CD4-positive, alpha-beta T cell treated with Interleukin-12 subunit alpha and Interleukin-12 subunit beta, for 1 hour (primary cell): ENCODE measurements at places on chromosomes 1 and 21.

- DNase-seq = no peak
These were observed 61.3 kb downstream of the CDK18 start for GRCh38 chr1:205565799-205566198.

GRCh38 chr21:36163750-36164741 lies 7.4 kb downstream of the DOP1B start:
- no peak for DNase-seq

DNA sequence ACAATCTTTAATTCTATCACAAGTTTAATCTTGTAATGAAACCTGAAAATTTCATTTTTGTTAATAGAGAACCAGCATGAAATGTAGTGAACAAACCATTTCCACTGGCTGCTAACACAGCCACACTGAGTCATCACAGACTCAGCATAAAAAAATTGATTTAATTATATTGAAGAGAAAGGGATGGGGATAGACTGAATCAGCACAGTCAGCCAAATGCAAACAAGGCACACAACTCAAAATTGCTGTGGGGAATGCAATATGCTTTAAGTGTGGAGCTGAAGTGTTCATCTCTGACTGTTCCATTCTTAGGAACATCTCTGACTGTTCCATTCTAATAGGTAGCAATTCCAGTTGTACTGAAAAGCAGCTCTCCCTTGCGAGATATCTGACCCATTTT lies 299.8 kb downstream of the MRPL39 start:
- no peak for DNase-seq

GRCh38 chr1:153790966-153791647 lies 15.9 kb downstream of the SLC27A3 start:
- DNase-seq = peak; percentile 32

DNA sequence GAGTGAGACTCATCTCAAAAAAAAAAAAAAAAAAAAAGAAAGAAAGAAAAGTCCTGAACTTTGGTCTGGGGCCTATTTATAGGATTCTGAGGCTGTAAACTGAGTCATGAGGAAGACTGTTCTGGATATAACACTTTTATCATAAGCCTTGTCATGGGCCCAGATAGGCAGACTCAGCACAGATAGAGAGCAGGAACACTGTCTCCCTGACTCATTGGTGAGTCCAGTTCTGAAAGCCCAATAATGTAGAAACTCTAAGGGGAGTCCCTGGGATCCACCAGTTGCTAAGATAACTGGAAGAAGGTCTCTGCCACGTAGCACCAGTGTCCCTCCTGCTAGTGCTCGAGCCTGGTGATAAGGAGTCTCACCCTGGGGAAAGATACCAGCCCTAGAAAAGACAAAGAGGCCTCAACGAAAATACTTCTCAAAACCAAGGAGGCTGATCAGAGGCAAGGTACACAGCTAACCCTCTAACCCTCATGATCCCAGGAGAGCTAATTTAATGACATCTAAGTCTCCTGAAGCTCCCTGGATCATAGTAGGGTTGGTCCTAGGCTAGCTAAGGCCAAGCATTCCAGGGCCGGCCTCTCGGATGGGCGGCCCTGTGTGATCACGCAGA lies 43.5 kb downstream of the LPAR3 start:
- no peak for DNase-seq

DNA sequence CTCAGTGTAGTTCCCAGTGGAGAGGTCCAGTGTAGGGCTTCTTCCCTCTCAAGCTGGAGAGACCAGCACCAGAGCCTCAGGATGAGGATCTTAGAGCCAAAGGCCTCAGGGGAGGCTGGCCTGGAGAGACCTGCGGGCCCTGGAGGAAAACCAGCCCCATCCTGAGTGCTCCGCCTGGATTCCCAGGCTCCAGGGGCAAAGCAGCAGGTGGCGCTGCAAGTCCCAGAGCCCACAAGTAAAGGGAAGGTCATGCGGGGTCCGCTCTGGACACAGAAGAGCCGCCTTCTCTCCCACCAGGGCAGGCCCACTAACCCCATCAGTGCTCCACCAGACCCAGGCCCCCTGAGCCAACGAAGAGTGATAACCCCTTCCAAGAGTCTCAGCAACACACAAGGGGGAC lies 22.7 kb downstream of the PGBD5 start:
- DNase-seq = no peak

DNA sequence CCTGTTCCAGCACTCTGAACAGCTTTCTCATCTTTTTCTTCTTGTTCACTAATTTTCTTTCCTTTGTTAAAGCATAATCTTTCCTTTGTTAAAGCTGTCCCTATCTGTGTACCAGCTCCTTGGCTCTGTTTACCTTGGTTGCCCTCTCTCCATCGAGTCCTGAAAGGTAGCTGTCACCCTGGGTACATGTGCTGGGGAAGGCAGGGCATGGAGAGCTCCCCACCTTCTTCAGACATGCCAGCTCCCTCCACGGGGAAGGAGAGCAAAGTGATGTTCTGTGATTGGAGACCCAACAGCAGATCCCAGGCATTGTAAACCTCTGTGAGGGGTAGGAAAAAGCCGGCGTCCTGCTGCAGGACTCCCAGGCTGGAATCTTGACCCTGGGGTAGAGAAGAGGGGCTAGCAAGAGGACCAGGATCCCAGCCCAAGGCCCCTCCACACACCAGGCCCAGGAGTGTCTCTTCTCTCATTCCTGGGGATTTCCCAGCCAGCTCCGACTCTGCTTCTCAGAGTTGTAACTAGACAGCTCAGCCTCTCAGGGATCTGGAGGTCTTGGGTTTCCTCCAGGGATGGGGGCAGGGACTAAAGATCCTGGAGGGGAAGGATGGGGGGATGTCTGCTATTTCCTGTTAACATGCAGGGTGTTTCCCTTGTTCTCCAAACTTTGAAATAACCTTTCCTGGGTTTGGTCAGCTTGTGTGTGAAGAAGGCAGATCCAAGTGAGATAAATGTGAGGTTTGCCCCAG lies 34.4 kb downstream of the TMCC2 start:
- DNase-seq = no peak

GRCh38 chr21:45590726-45591618 lies 48.7 kb upstream of the SLC19A1 start:
- peak; percentile 52 for DNase-seq

DNA sequence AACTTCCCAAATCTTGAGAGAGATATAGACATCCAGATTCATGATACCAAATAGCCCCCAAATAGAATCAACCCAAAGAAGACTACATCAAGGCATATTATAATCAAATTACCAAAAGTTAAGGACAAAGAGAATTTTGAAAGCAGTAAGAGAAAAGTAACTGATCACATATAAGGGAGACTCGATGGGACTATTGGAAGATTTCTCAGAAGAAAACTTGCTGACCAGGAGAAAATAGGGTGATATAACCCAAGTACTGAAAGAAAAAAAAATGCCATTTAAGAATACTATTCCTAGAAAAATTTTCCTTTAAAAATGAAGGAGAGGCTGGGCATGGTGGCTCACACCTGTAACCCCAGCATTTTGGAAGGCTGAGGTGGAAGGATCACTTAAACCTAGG lies 30.5 kb upstream of the WNT2B start:
- DNase-seq = no peak

- DNase-seq = no peak
These were observed 760 bp upstream of the TINAGL1 start for GRCh38 chr1:31575369-31576140.

- DNase-seq = no peak
These were observed 32.0 kb downstream of the PLXNA2 start for GRCh38 chr1:208211921-208212843.

DNA sequence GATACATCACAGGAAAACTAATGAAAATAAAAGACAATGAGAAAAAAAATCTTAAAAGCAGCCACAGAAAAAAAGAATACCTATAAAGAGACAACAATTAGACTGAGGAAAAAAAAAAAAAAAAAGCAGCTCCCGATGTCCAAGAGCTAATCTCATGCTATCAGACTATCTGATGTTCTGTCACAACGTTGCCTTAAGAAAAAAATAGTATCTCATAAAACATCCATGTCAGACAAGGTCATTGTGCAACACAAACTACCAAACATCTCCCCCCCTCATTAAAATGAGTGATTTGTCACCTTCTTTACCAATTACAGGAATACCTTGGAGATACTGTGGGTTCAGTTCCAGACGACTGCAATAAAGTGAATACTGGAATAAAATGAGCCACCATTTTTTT lies 68.9 kb downstream of the ZNF644 start:
- DNase-seq = no peak

DNA sequence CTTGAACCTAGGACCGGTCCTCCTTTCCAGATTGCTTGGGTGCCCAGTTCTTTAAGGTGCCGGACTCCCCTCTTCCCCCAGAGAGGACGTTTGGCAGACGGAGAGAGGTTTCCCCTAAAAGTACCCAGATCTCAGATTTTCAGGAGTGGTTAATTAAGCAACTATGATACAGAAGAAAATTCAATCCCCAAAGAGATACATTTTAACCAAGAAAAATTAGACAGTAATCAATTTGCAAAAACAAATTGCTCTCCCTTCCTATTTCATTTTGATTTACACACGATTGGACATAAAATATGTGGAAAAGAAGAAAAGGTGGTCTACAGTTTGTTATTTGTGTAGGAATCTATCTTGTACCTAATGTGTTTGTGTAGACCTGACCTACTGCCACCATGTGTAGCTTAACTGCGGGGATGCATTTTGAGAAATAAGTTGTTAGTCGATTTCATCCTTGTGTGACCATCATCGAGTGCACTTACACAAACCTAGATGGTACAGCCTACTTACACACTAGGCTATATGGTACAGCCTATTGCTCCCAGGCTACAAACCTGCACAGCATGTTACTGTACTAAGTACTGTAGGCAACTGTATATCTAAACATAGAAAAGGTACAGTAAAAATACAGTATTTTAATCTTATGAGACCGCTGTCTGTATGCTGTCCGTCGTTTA lies 755 bp downstream of the RPAP2 start:
- DNase-seq = no peak

- DNase-seq = no peak
These were observed 46.5 kb downstream of the KCNAB2 start for GRCh38 chr1:6092211-6092610.

GRCh38 chr1:211870156-211870555 lies 39.6 kb upstream of the LPGAT1 start:
- no peak for DNase-seq

- DNase-seq = no peak
These were observed 33.3 kb downstream of the DNTTIP2 start for GRCh38 chr1:93845538-93846205.

DNA sequence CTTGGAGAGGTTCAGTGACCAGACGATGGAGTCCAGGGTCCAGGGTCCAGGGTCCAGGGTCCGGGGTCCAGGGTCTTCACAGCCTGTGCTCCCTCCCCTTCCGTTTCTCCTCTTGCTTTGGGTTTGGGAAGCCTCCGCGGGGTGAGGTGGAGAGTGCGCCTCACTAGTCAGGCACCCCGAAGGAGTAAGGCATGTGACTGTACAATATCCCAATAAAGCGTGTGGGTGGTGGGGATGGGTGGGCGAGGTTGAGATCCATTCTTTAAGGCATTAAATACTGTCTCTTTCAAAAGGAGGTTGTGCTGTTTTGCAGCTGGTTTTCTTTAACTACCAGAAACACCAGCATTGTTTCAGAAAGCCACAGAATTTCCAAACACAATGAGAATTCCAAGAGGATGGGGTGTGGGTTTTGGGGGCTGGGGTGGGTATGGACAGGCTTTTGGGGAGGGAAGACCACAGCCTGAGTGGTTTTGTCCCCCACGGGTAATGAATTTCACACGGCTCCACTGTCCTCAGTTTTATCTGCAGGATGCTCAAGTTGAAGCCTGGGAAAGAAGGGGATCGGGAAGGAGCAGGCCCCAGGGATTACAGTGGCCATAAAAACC lies 65.7 kb downstream of the KIF26B start:
- no peak for DNase-seq

DNA sequence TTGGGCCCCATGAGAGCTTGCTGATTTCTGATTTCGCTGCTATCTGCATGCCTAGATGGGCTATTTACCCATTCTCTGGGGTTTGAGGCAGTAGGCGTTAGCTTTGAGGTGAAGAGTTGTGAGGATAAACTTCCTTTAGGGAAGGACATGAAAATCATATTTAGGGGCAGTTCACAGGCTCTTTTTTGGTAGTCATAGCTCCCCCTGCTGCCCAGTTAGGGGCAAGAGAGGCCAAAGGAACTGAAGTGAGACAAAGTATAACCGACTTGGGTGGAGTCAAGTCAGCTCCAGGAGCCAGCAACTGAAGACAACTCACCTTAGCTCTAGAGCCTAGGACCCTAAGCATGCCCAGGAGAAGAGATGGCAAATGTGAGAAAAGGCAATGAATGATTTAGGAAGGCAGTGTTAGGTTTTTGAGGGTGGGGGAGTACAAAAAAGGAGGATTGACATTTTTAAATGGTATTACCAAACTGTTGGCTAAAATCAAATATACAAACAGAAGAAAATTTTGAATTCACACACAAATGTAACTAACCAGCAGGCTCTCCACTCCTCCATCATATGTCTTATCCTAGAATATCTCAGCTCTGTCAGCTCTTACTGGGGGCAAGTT lies 625.2 kb downstream of the LMO4 start:
- DNase-seq = peak; percentile 59

DNA sequence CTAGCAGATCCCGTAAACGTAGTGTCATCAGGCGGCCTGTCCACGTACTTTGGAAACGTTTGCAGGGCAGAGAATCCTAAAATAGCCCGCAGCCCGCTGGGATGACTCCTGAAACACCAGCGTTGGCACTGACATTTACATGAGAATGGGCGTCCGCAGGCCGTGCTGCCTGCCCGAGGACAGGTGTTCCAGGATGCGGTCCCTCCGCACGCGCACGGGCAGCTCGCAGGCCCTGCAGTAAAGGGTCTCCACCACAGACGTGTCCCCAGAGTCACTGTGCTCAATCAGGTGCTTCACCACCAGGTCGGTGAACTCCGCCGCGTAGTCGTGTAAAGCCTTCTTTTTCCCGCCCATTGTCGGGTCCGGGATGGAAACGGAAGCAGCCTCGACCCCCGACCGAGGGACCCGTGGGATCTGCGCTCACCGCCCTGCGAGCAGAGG lies 5.8 kb upstream of the CCDC27 start:
- DNase-seq = no peak

GRCh38 chr1:115649964-115650363 lies 8.2 kb downstream of the VANGL1 start:
- no peak for DNase-seq

- no peak for DNase-seq
These were observed 85.9 kb downstream of the TCP10L start for GRCh38 chr21:32499249-32500055.

GRCh38 chr1:91729621-91730358 lies 156.2 kb downstream of the TGFBR3 start:
- DNase-seq = peak; percentile 25

GRCh38 chr1:82366689-82367088 lies 566.0 kb downstream of the ADGRL2 start:
- no peak for DNase-seq

- DNase-seq = no peak
These were observed 14.7 kb downstream of the DOP1B start for GRCh38 chr21:36171336-36171735.
